Naive thymus-derived CD8-positive, alpha-beta T cell (primary cell): ENCODE measurements at places on chromosomes 7 and 10.

DNA sequence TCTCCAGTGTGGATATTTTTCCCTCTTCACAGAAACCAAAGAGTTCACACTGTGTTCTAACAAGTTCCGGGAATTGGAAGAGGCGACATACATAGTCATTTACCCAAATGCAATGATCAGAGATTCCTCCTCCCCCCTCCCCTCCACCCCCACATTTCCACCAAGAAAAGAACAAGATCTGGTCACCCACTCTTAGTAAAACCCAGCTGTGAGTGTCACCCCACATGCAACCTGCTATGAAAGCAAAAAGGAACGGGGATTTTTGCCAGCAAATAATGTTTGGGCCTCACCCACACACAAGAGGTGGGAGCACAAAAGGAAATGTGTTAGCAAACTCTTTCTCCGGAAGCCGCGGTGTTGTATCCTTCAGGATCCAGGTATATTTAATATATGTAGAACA is 745.0 kb upstream of the AUTS2 start:
- no peak for DNase-seq

DNA sequence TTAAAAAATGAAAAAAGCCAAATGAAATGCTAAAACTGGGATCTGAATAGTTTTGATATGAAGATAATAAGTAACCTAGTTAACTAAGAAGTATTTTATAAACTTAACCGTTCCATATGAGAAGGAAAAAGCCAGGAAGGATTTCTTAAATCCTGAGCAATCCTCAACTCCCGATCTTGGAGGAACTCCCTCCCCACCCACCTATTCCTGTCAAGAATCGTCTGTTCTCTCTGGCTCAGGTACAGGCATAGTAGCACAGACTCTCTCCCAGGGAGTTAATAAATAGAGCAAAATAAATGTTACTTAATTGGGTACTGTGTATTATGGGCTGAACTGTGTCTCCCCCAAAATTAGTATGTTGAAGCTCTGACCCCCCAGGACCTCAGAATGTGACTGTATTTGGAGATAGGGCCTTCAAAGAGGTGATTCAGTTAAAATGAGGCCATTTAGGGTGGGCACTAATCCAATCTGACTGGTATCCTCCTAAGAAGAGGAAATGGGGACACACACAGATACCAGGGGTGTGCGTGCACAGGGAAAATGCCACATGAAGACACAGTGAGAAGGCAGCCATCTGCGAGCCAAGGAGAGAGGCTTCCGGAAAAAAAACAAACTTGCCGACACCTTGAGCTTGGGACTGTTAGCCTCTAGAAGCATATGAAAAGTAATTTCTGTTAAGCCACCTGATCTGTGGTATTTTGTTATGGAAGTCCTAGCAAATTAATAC is 28.7 kb downstream of the PUS7 start:
- DNase-seq, result no peak

DNA sequence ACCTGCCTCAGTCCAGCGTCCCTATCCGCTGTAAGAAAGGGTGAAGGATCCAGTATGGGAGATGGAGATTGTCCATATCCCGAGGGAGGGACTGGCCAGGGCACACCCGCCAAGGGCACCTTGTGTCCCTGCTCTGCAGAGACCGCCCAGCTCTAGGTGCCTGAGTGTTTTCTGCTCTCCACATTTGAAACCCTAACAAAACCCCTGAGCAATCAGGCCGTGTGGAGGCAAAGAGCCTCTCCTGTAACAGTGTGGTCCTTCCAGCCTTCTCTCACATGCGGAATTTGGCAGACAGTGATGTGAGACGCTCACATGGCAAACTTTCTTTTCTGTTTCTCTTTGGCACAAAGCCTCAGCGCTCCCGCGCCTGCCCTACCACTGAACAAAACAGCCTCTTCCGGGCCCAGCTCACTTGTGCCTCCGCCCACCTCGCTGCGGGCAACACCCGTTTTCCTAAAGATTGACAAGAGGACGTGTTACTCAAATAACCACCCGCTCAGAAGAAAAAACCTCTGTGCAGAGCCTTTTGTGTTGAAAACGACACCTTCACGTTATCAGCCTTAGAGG is 514.8 kb downstream of the DNAJB6 start:
- peak; percentile 52 for DNase-seq

- DNase-seq, result no peak
Observed at GRCh38 chr10:18561861-18562551, 89.4 kb downstream of the NSUN6 start.

- DNase-seq, result no peak
Observed at GRCh38 chr7:87448388-87448787, 27.1 kb downstream of the ABCB4 start.

GRCh38 chr7:115707258-115708012 is 323.1 kb downstream of the TFEC start:
- DNase-seq, result no peak
